A375 (cell line): ENCODE measurements at places on chromosomes 12 and 14. TPM values are rescaled to one million over a fixed set of nuclear protein-coding genes. Genes with fewer than 3 reads are reported as not detected.

Gene PRPH
- 0.68 and 1.0 TPM in 2 replicates for total RNA-seq

Gene EPS8
- 63.3 and 78.3 TPM in 2 replicates for total RNA-seq

Gene PMCH
- total RNA-seq = not detected in 2 replicates

Gene PWP1
- total RNA-seq = 92.2 and 107 TPM in 2 replicates

Gene SRP54
- 44.2 and 52.2 TPM in 2 replicates for total RNA-seq

Gene SYNDIG1L
- 0.03 TPM in 1 of 2 replicates, not detected in the other for total RNA-seq

Gene LRCOL1
- 0.19 TPM in 1 of 2 replicates, not detected in the other for total RNA-seq

Gene SMCO2
- 0.45 TPM in 1 of 2 replicates, not detected in the other for total RNA-seq

Gene RFLNA
- not detected in 2 replicates for total RNA-seq

Gene GPD1
- total RNA-seq = 0.53 and 1.0 TPM in 2 replicates

Gene PRKD1
- total RNA-seq = 3.1 and 4.9 TPM in 2 replicates

Gene MAP1LC3B2
- 0.26 TPM in 1 of 2 replicates, not detected in the other for total RNA-seq

Gene CCDC177
- total RNA-seq = not detected in 2 replicates

Gene ETFBKMT
- 0.38 and 0.74 TPM in 2 replicates for total RNA-seq
